Naive thymus-derived CD4-positive, alpha-beta T cell (primary cell): ENCODE measurements at places on chromosomes 6 and 20. TPM values are rescaled to one million over a fixed set of nuclear protein-coding genes. Genes with fewer than 3 reads are reported as not detected.

- DNase-seq, result peak; percentile 19
Measured at GRCh38 chr6:16238963-16239797, 793 bp downstream of the GMPR start.

- DNase-seq, result no peak
Measured at GRCh38 chr6:38703949-38704590, 1.1 kb upstream of the GLO1 start.

DNA sequence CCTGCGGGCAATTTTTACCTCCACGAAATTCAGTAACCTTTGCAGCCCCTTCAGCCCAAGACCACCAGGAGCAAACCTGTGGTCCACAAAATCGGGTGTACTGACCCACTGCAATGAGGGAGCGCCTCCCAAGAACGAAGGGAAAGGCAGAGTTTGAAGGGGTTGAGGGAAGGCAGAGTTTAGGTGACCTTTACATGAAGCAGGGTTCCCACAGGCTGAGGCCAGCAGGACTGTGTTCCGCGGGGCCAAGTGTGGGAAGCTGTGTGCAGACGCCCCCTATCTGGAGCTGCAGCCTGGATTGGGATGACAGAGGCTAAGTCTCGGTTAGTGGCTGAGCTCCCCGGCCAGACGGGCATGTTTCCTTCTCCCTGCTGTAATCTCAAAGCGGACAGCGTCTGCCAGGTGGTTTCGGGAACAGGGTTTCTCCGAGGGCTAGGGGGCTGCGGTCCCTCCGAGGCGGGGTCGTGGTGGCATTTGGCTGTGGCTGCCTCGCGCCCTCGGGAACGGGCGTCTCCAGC is 826 bp upstream of the PYGB start:
- DNase-seq, result peak; percentile 25

GRCh38 chr20:19907326-19908056 is 109.7 kb upstream of the NAA20 start:
- DNase-seq, result no peak

DNA sequence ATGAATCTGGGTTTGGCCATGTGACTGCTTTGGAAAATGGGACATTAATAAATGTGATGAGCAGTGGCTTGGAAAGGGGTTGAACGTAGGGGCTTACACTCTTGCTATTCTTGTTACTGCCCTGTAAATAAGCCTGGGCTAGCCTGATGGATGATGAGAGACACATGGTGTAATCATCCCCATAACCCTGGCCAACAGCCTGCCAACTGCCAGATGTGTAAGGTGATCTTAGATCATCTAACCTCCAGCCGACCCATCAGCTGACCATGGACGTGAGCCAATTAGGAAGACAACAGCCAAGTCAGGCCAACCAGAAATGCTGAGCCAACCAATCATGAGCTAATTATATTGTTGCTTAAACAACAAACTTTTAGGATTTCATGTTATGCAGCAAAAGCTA is 25.2 kb downstream of the FBXO30 start:
- DNase-seq, result no peak

DNA sequence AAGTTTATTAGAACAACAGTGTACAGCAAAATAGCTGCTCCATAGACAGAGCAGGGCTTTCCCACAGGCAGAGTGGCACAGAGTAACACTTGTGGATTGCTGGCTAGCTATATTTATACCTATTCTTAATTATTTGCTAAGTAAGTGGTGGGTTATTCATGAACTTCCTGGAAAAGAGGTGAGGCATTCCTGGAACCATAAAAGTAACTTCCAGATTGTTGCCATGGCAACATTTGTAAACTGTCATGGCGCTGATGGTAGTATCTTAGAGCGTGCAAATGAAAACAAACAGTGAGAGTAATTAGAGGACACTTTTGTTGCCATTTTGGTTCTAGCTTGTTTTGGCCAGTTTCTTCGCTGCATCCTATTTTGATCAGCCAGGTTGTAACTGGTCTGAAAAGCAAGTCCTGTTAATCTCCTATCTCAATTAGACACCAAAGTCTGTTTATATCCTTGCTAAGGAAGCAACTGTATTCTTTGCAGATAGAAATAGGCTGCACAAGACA is 23.9 kb downstream of the DEFB114 start:
- no peak for DNase-seq

GRCh38 chr6:104896914-104897313 is 37.2 kb upstream of the HACE1 start:
- DNase-seq, result no peak

GRCh38 chr20:4161401-4162251 is 146.3 kb upstream of the RNF24 start:
- DNase-seq, result no peak

- DNase-seq, result no peak
Measured at GRCh38 chr6:116101302-116101718, 657 bp downstream of the NT5DC1 start.

DNA sequence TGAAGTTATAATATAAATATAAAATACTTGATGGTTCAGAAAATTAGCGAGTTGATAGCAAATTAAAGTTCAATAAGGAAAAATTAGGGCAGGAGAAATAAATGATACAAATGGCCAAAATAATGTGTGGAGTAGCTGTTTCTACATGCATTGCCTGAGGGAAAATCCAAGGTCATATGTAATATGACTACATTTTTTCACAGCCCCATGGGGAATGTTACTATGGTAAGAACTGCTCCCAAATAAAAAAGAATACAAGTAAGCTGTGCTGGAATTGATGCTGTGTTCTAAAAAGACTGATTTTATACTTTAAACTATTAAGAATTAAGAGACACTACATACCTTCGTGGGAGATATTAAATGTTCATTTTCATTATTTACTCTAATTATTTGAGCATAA is 34.1 kb downstream of the MEI4 start:
- no peak for DNase-seq

GRCh38 chr6:8483650-8484049 is 48.3 kb upstream of the SLC35B3 start:
- DNase-seq, result no peak

- no peak for DNase-seq
Measured at GRCh38 chr20:4946986-4947385, 54.3 kb downstream of the SLC23A2 start.

GRCh38 chr6:161847628-161848027 is 573.8 kb upstream of the AGPAT4 start:
- DNase-seq, result no peak

DNA sequence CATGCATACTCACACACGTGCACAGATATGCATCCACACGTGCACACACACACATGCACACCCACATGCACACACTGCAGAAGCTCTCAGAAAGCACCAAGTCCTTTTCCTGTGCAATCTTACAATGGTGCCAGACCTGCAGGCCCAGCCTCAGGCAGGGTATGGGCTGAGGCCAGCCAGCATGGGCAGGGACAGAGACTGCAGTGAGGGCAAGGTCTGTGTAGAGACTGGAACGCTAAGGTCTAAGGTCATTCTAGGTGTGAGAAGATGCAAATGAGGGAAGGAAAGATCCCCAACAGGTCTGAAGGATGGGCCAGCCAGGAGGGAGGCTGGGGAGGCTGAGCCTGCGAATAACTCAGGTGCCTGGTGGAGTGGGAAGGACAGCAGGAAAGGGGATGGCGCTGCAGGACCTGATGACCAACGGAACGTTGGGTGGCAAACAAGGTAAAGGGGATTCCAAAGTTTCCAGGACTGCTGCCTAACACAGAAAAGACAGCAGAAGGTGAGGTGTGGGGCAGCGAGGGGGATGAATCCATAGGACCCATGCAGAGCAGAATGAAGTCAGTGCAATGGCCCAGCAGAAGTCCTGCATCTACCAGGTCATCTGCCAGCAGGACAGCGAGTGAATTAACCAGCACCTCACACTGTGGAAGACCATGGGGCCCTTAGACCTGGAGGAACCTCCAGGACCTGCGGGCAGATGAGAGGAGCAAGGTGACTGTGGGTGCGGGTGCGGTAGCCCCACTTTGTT is 67.0 kb downstream of the ABHD12 start:
- no peak for DNase-seq

GRCh38 chr20:16418616-16419015 is 154.6 kb downstream of the KIF16B start:
- no peak for DNase-seq

- DNase-seq, result no peak
Measured at GRCh38 chr6:144149558-144149893, 791 bp upstream of the STX11 start.

- DNase-seq, result no peak
Measured at GRCh38 chr6:43953794-43954310, 173.4 kb downstream of the MRPL14 start.

GRCh38 chr20:58664883-58665282 is 13.8 kb downstream of the STX16 start:
- no peak for DNase-seq

DNA sequence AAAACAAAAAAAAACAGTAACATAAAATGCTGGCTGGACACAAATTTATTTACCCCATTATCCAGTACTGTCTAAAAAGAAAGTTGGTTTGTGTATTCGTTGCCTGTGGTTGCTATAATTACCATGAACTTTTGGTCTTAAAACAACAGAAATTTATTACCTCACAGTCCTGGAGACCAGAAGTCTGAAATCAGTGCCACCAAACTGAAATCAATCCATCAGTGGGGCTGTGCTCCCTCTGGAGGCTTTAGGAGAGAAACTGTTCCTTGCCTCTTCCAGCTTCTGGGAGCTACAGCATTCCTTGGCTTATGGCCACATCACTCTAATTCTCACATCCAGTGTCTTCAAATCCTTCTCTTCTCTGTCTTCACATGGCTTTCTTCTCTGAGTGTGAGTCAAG is 79.4 kb downstream of the SNX5 start:
- DNase-seq, result no peak

DNA sequence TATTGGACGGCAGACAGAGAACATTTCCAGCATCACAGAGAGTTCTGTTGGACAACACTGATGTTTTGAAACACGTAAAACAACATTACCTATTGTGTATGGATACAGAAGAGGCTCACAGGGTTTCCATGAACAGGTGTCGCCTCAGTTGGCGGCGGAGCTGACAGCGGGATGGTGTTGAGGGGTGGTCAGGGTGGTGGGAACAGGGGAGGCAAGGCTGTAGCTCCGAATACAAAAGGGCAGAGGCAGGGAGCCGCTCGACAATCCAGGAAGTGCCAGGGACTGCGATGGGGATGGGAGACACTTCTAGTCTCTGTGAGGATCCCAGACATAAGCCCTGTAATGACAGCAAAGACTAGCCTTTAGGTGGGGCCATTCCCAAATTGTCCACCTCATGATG is 14.5 kb upstream of the PI16 start:
- DNase-seq, result no peak

DNA sequence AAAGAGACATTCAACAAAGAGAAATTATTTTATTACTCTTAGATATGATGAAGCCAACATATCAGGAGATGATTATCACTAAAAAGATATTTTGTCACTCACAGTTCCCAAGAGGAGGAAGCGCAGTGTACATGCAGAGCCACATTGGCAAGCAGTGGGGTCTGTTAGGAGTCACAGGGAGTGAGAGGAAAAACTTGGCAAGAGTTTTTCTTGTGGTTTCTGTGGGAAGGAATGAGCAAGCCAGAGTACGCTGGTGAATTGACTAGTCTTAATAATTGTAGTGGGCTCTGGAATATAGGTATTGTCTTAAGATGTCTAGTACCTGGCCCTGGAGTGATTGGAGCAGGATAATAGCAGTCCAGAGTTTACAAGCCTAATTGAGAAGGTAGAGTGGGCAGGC is 1095.2 kb downstream of the GRIK2 start:
- no peak for DNase-seq

DNA sequence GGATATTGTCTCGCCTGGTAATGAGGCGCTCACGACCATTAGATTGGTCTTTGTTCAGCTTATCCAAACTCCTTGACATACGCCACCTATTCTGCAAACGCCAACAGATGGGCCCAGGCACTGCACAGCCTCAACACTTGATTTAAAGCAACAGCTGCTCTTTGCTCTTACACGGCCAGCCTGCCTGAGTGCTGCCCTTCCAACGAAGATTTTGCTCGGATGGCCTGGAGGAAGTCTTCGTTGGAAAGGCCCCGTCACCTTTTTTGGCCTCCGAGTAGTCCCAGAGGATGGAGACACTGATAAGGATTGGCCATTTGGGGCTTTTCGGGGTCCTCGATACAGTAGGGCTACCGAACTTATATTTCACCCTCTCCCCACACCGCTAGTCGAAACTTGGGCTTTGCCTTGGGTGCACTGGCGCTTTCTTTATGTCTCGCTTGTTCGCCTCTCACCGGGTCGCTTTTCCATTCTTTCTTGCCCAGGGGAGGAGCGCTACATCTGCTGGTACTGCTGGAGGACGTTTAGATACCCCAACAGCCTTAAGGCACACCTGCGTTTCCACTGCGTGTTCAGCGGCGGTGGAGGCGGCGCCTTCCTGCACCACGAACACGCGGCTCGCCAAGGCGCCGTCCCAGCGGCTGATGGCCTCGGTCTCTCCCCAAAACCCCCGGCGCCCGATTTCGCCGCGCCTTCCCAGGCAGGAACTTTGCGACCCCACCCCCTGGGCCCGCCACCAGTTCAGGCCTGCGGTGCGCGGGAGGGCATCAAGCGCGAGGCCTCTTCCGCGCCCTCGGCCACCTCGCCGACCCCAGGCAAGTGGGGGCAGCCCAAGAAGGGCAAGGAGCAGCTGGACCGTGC is 6.1 kb downstream of the PRDM13 start:
- no peak for DNase-seq

- no peak for DNase-seq
Measured at GRCh38 chr6:3868544-3868943, 19.4 kb downstream of the FAM50B start.

- peak; percentile 22 for DNase-seq
Measured at GRCh38 chr20:12970372-12970821, 38.4 kb upstream of the SPTLC3 start.

Gene LRFN2
- polyA plus RNA-seq, result 0.13 TPM

Gene CDSN
- polyA plus RNA-seq, result not detected

Gene SIRPB2
- not detected for polyA plus RNA-seq

Gene DEFB132
- polyA plus RNA-seq, result not detected

Gene SLC35D3
- polyA plus RNA-seq, result not detected

Gene OOEP
- polyA plus RNA-seq, result not detected

Gene MSH5
- polyA plus RNA-seq, result 0.51 TPM

Gene DPPA5
- not detected for polyA plus RNA-seq

Gene FOXC1
- polyA plus RNA-seq, result not detected

Gene CCN2
- polyA plus RNA-seq, result not detected
